ENCODE measurements at places on chromosomes 2 and 18. TPM values are rescaled to one million over a fixed set of nuclear protein-coding genes. Genes with fewer than 3 reads are reported as not detected.

DNA sequence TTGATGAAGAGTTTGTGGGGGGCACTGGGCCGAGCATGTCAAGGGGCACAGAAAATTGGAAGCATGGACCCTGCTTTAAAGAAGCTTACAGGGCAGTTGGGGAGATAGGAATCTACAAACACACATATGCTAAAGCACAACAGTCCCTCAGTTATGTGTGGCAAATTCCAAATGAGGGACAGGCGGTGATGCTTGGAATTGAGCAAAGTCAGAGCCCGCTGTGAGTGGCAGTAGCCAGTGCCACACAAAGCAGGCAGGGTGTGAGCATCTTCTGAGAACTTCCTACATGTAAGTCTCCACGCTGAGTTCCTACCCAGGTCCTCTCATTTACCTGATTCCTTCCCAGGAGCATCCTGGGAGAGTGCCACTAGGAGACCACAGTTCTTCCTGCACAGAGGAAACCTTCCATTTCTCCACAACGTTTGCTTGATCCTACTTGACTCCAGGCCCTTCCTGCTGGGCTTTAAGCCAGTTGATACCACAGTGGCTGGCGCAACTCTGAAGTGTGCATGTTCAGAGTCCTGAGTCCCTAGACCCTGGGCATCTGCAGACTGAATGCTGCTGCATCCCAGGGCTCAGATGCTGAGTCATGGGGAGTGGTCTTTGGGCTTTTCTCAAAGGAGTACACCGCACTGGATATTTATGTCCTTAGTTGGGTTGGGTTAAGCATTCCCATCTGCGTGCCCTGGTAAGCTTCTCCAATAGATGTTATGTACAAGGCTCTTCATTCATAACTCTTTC lies 287.3 kb upstream of the REV1 start:
- no peak for DNase-seq

GRCh38 chr2:239942871-239943311 lies 82.3 kb downstream of the NDUFA10 start:
- DNase-seq: no peak

- DNase-seq: no peak
Observed at GRCh38 chr2:30268296-30268871, 37.0 kb downstream of the LBH start.

DNA sequence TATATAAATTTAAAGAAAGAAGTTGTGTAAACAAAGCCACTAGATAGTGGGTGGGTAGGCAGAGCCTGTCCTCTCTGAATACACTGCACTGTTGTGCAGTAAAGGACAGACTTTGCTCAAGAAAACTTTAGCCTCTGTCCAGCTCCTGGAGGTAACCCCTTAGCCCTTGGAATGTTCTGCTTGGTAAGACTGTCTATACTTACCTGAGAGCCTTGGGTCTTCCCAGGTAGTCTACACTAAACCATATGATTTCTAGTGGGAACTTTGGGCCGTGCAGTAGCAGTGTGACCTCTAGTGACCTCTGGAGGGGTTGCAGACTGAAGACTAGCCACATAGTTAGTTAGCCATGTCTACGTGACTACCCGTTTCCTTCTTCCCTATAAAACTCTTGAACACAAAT lies 678.3 kb upstream of the NRXN1 start:
- peak; percentile 76 for DNase-seq

- DNase-seq: no peak
Observed at GRCh38 chr18:50671376-50671775, 111.5 kb downstream of the MAPK4 start.

Gene SPATA3
- not detected for total RNA-seq

Gene ZNF804A
- not detected for total RNA-seq

Gene TUBA3E
- 0.66 TPM for total RNA-seq

Gene COL4A3
- total RNA-seq: 1.2 TPM

Measured in GM23338 (cell line).